ENCODE measurements at places on chromosomes 3 and 15.

GRCh38 chr3:139477710-139478640, 1.7 kb upstream of the RBP2 start:
- DNase-seq: no peak

- no peak for DNase-seq
Observed at GRCh38 chr15:49383266-49383665, 39.8 kb upstream of the FGF7 start.

GRCh38 chr3:175103298-175103697, 244.2 kb downstream of the NAALADL2 start:
- no peak for DNase-seq

DNA sequence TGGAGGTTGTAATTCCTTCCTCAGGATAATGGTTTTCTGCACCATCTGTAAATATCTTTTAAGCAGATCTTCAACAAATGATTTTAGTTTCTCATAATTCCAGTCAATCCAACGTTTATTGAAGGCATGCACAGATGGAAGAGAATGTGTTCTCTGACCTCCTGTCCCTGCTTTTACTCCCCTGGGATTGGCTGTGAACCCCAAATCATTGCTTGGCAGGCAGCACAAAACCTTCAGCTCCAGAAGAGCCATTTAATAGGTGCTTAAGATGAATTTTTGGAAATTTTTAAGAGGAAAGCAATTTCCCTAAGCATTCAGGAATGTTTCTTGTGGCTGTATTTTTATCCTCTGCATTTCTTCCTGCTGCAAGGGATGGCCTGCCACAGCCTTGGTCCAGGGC, 25.5 kb upstream of the THSD4 start:
- no peak for DNase-seq

- DNase-seq: no peak
Observed at GRCh38 chr15:39315206-39315850, 265.6 kb upstream of the THBS1 start.

DNA sequence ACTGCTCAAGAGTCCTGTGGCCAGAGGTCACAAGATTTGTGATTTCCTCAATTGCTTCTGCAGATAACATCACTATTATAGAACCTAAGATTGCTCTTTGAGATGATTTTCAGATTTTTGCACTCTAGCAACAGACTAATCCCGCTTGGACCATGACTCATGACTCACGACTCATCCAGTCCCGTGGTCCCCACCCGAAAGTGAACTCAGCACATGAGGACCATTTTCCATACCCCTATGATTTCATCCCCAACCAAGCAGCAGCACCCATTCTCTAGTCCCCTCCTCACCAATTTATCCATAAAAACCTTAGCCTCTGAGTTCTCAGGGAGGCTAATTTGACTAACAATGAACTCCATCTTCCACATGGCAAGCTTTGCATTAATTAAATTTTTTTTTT, 106.3 kb upstream of the ALCAM start:
- no peak for DNase-seq

- no peak for DNase-seq
Observed at GRCh38 chr3:84727616-84728015, 231.2 kb upstream of the CADM2 start.

GRCh38 chr3:164679245-164679644, 399.1 kb downstream of the SI start:
- DNase-seq: no peak

- no peak for DNase-seq
Observed at GRCh38 chr3:156725682-156726081, 51.3 kb downstream of the TIPARP start.

GRCh38 chr3:13663781-13664535, 115.0 kb downstream of the FBLN2 start:
- no peak for DNase-seq

DNA sequence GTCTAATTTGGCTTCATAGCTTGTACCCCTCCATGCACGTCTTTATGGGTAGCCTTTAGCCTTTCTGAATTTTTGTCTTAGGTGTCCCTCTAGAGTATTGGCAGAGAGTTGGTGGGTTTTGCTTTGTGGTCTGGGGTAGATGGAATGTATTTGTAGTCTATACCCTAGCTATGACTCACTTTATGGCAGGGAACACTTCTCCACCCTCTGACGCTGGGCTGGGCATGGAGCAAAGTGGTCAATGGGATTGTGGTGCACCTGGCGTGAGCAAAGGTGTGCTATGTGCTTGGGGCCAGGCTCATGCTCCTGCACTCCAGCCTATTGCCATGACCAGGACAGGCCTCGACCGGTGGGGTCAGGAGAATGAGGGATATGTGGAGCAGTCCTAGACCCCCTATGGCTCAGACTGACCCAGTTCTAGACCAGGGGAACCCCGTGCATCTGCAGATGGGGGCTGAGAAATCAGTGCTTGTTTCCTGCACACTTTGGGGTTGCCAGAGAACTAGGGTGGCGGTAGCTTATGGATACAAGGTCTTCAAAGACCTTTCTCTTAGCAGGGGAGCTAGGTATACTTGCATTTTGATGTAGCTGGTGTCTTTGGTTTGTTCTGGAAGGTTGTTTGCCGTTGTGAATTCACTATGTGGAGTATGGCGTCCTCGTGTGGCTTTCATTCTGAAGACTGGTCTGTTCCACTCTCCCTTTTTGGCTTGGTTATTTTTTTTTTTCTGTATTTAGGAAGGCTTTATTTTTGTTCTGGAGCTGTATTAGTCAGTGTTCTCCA, 49.4 kb upstream of the RPL32 start:
- DNase-seq: no peak

GRCh38 chr3:42739401-42740158, 33.5 kb downstream of the CCDC13 start:
- DNase-seq: no peak

DNA sequence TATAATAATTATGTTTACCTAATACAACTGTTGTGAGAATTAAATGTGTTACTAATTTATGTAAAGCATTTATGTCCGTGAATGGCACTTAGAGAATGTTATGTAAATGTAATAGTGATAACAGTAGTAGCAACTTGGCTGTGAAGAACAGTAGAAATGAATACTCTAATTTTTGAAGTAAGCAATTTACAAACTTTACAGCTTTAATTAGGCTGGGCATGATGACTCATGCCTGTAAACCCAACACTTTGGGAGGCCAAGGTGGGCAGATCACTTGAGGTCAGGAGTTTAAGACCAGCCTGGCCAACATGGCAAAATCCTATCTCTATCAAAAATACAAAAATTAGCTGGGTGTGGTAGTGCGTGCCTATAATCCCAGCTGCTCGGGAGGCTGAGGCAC, 33.9 kb upstream of the IREB2 start:
- DNase-seq: no peak

DNA sequence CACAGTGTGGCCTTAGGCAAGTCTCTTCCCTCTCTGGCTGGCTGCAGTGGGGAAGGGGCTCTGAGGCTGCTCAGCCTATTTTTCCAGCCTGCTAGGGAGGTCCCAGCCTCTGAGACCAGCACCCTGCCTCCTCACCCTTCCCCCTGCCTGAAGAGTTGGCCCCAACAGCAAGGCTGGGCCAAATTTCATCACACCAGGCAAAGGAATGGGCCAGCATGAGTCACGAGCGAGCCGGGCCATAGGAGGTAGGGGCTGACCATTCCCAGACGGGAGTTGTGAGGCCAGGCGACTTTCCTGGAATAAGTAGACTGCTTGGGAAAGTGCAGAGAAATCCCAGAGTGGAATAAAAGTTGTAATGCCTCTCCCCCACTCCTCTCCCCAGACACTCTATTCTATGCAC, 5.7 kb upstream of the FBLN2 start:
- DNase-seq: no peak

- DNase-seq: no peak
Observed at GRCh38 chr3:128098234-128098633, 25.4 kb downstream of the RUVBL1 start.

- DNase-seq: no peak
Observed at GRCh38 chr3:135891121-135891520, 74.4 kb upstream of the PPP2R3A start.

DNA sequence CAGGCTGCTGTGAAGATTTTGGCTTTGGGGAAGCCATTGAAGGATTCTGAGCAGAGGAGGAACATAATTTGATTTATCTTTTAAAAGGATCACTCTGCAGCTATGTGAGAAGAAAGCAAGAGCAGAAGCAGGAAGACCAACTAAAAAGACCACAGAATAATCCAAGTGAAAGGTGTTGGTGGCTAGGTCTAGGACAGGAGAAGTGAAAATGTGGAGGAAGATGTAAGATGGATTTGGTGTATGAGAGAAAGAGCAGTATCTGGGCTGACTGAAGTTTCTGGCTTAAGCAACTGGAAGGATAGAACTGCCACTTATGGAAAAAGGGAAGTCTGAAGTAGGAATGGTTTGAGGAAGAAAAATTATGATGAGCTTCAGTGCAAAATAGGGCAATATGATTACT, 62.0 kb downstream of the SFMBT1 start:
- no peak for DNase-seq

- no peak for DNase-seq
Observed at GRCh38 chr15:69369631-69370030, 44.5 kb upstream of the KIF23 start.

All from NCI-H2107 (cell line).